ENCODE measurements at places on chromosomes 3 and 15.

- DNase-seq, result no peak
Measured at GRCh38 chr3:5140839-5141238, 18.7 kb downstream of the ARL8B start.

DNA sequence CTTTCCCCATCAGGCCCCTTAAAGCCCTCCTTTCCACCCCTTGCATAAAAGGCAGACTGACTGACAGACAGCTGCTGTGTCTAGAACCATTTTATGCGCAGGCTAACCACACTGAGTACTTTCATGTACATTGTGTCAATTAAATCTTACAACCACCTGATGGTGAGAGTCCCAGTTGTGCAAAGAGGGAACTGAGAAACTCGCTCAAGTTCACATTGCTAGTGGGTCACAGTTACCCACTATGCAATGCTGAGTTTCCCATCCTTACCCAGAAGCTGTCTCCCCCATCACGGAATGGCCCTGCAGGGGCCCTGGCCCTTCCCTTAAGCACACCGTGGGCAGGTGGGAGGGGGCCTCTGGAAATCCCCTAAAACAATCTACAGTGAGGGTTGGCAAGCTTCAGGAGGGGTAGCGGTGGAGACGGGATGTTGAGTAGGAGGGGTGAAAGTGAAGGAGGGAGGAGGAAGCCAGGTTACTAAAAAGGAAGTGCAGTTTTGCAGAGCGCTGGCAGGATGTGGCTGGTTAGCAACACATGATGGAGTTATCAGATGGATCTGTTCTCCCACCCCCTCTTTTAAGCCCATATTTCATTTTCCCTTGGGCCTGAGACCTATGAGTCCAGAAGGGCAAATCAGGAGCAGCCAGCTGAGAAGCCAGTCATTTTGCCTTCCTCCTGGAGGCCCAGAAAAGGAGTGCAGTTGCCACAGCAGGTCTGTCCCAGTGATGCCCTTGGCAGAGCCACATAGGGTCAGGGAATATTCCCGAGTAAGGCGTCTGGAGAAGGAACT, 30.0 kb downstream of the STARD5 start:
- peak; percentile 68 for DNase-seq

GRCh38 chr3:54817628-54818027, 110.2 kb downstream of the LRTM1 start:
- no peak for DNase-seq

GRCh38 chr3:195227871-195228270, 43.1 kb downstream of the XXYLT1 start:
- no peak for DNase-seq
